Right renal pelvis (tissue), 4 donors: ENCODE measurements at places on chromosomes 1 and 21.

- DNase-seq: no peak
Observed at GRCh38 chr1:167707942-167708341, 13.8 kb upstream of the MPZL1 start.

GRCh38 chr21:33059380-33059841 lies 10.5 kb upstream of the OLIG1 start:
- DNase-seq: no peak

GRCh38 chr1:162385702-162386101 lies 4.2 kb downstream of the C1orf226 start:
- DNase-seq: no peak

DNA sequence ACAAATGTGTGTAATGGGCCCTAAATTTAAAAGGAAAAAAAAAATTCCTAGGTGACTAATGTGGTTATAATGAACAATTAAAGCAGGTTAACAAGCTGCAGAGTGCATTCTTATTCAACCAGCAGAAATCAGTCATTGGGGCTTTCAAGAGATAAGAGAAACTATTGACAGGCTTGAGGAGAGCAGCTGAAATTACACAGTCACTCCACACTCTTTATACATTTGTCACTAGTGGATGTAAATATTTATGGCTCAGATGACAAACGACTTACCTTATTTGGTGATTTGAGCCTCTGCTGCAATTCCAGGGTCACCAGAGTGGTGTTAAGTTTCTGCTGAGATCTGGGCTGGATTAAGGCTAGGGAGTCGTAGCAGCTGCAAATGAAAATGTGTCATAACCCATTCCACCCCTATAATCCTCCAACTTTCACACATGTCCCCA lies 896.3 kb downstream of the TTLL7 start:
- no peak for DNase-seq

- DNase-seq: no peak
Observed at GRCh38 chr1:205318231-205318991, 3.1 kb downstream of the NUAK2 start.

GRCh38 chr1:7572654-7573152 lies 198.4 kb upstream of the VAMP3 start:
- DNase-seq: no peak

DNA sequence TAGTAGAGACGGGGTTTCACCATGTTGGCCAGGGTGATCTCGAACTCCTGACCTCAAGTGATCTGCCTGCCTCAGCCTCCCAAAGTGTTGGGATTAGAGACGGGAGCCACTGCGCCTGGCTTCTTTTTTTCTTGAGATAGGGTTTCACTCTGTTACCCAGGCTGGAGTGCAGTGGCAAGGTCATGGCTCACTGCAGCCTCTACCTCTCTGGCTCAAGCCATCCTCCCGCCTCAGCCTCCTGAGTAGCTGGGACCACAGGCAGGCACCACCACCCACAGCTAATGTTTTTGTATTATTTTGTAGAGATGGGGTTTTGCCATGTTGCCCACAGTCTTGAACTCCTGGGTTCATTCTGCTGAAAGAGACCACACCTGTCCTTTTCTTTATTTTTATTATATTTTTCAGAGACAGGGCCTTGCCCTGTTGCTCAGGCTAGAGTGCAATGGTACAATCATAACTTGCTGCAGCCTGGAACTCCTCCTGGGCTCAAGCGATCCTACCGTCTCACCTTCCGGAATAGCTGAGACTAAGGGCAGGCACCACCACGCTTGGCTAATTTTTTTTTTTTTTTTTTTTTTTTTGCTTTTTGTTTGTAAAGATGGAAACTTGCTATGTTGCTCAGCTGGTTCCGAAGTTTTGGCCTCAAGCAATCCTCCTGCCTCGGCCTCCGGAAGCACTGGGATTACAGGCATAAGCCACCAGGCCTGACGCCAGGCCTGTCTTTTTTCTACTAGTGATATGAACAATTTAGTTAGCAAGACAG lies 3.1 kb downstream of the LMNA start:
- DNase-seq: no peak

DNA sequence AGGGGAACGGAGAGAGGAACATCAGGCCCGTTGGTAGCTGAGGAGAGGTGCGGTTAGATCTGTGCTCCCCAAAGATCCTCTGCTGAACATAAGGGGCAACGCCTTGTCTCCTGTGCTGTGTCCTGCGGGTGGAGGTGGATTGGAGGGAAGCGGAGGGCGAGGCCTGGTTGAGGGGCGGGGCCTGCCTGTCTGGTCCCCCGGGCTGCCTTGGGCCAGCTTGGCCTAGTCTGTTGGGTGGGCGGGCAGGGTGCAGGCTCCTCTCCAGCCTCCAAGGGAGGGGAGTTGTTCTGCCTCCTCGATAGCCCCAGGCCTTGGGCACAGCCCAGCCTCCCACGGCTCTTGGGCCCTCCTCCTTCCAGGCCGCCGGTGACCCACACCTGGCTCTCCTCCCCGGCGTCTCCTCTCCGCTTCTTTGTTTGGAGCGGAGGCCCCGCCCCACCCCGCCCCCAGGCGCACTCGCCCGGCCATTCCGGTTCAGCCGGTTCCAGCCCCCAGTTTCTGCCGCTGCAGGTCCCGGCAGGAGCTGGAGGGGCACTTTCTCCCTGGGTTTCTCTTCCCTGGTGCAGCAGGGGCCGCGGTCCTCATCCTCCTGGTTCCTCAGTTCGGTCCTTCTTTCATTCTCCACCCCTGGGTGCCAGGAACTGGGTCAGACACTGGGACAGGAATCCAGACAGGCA lies 19.4 kb downstream of the PTPRF start:
- DNase-seq: no peak

GRCh38 chr1:22629886-22630285 lies 6.5 kb upstream of the C1QA start:
- no peak for DNase-seq

DNA sequence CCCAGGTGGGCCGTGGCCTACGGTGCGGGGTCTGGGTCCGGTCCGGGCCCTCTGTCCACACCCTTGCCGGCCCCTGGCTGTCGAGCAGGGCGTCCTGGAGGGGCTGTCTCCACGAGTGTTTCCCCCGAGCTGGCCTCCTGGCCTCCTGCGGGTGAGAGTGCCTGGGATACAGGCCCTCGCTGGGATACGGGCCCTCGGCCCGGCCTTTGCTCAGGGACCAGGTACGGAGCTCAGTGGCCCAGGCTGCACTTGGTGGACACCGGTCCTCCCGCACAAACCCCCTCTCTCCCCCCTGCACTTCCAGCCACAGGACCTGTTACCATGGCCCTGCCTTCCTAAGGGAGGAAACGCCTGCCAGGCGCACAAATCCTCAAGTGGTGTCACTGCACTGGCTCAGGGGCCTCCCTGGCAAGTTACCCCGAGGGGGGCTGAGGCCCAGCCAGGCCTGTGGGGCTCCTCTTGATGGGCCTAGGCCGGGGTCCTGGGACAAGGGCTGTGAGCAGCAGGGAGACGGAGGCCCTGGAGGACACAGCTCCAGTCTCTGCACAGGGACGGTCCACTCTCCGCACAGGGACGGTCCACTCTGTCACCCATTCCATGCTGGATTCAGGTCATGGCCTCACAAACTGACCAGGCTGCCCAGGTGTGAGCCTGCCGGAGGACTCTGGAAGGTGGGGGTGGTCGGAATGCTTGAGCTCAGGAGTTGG lies 18.2 kb upstream of the RNF223 start:
- no peak for DNase-seq
